Lung microvascular endothelial cell (primary cell): ENCODE measurements at places on chromosomes 4 and X.
A peak's percentile ranks its signal among the peaks of the same experiment; 100 is the strongest.

- DNase-seq = peak; percentile 44
These were observed 50.6 kb downstream of the JADE1 start for GRCh38 chr4:128859887-128860677.

DNA sequence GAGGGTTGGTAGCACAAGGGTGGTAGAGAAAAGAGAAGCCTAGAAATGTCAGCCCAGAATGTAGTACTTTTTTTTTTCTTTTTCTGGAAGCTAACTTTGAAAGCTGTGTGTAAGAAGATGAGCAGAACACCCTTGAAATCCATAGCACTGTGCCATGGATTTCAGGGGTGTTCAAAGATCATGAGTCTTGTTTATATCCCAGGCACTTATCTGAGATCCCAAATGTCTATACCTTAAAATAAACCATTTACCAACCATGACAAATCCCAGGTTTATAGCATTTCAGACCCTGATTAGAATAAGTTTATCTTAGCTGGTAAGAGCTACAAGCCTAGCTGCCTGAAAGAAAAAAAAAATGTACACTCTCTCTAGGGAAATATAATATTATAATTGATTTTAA is 389.9 kb upstream of the ANXA10 start:
- DNase-seq = no peak

GRCh38 chrX:9676306-9676705 is 89.3 kb downstream of the GPR143 start:
- DNase-seq = no peak

DNA sequence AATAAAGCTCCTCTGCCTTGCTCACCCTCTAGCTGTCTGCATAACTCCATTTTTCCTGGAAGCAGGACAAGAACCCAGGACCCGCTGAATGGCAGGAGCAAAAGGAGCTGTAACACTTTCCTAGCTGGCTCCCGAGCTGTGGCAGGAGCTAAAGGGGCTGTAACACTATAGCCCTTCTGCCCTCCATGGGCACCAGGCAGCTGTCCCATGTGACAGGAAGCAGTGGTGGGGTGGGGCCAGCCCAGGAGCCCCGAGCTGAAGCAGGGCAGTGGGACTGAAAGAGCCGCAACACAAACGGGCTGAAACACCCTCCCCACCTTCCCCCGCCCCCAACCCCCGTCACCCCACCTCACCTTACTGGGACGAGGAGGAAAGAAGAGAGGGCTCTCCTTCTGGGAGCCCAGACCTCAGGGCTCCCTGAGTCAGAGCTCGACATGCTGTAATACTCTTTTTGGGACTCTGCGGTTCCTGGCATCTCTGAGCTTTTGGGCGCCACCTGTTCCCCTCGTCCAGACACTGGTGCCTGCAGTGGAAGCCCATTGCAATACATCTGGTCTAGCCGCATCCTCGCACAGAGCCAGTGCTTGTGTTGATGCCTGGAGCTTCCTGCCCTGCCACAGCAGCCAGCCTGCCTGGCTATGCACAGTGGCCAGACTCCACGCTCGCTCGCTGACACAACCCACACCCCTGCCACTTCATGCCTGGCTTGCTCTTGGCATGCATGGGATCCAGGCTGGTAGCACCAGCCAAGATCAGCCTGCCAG is 39.4 kb downstream of the PPM1K start:
- no peak for DNase-seq

- DNase-seq = no peak
These were observed 141.4 kb downstream of the GRID2 start for GRCh38 chr4:92445127-92445526.

DNA sequence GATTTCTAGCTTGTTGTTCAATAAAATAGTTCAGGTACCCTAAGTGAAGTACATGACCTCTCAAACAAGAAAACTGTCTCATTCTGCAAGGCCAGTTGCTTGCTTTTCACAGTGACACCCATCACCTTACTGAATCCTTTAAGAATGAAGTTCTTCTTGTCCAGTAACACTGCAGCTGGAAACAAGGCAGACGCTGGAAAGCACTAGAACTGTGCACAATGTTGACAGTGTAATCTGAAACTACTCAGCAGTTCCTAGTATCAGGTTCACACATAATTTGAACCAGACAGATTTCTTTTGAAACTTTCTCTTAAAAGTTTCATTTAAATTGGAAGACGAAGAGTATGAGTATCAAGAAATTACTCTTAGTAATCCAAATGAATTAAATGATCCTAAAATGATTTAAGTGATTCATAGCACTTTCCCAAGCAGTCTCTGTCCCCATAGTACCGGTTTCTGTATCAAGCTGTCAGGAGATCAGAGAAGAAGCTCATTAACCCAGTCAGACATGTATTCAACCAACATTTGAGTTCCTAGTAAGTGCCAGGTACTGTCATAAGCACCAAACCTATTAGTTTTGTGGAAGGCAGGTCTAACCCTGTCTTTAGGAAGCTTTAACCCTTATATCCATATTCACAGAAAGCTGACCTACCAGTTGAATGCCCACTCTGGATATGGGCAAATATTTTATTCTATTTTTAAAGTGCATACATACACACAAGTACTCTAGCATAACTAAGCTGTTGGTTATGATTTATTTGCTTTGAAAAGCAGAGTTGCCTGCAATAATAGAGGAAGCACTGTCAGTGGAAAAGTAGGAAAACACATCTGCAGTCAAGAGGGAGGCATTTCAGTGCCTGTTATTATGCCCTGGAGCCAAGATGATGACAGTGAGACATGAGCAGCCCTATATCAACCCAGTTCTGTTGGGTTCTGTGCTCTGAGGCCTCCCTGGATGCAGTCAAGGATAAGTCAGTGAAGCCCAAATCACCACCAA is 63.6 kb downstream of the PALLD start:
- DNase-seq = no peak

DNA sequence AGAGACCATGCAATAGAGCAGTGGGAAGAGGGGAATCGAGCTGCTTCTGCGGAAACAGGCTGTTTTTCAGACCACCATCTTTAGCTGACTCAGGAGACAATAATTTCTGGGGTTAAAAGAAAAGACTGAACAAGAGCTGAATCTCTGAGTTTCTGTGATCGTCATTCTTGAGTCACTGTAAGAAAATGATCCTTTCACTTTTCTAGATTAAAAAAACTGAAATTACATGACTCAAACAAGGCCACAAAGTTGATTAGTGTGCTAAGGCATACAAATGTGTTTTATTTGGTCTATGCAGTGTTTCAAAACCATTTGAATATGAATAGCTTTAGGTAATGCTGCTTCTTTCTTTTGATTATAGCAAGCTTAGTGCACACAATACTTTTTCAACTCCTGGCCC is 194.4 kb upstream of the RPL34 start:
- no peak for DNase-seq

DNA sequence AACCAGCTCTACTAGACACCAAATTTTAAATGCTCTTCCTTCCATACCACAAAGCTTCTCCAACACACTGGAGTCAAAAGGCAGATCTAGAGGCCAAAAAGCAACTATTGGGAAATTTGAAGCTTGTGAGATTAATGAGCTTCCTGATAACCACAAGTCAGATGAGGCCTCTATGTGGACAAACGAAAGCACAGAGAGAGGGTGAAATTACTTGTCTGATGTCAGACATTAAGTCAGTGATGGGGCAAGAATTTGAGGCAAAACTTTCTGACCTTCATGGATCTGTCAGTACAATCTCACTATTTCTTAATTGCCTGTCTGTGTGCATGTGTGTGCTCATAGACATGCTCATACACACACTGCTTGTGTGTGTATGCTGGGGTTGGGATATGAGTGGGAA is 103.6 kb downstream of the GUCY2F start:
- no peak for DNase-seq

GRCh38 chrX:43239356-43239755 is 416.7 kb upstream of the MAOA start:
- DNase-seq = no peak

DNA sequence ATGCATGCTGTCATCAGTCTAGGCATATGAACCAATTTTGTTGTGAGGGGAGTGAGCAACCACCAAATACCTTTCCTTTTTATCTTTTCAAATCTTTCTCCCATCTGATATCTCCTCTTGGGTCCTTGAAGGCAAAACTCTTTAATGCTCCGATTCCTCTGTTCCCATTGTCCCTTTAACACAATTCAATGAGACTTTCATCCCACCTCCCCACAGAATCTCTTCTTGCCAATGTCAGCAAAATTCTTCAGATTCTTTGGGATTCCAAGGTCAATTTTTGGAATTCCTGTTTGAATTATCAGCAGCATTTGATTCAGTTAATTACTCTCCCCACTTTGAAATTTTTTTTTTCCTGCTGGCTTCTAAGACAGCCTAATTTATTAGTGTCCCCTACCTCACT is 232.7 kb downstream of the COX7B2 start:
- DNase-seq = no peak

- no peak for DNase-seq
These were observed 47.2 kb upstream of the GK2 start for GRCh38 chr4:79455216-79455615.

- DNase-seq = no peak
These were observed 48.2 kb upstream of the PPP2R3B start for GRCh38 chrX:434946-435345.

- DNase-seq = no peak
These were observed 1.9 kb downstream of the GRPEL1 start for GRCh38 chr4:7066006-7066405.

DNA sequence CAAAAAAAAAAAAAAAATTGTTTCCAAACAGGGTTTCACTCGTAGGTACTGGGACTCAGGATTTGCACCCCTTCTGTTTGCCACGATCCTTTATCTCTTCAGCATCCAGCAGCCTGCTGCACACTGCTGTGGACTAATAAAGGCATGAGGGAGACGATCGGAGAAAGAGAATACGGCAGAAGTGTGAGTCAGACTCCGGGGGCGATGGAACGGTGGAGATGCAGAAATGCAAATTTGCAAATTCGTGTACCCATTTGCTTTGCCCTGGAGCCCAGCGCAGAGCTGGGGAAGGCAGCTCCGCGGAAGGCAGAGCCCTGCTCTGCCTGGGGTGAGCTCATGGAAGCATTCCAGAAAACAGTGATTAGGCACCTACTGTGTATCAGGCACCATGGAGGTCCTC is 270.3 kb downstream of the ASMT start:
- DNase-seq = no peak

- no peak for DNase-seq
These were observed 3.6 kb upstream of the ASB11 start for GRCh38 chrX:15319075-15319474.

- no peak for DNase-seq
These were observed 669 bp upstream of the PPARGC1A start for GRCh38 chr4:23890369-23891063.

DNA sequence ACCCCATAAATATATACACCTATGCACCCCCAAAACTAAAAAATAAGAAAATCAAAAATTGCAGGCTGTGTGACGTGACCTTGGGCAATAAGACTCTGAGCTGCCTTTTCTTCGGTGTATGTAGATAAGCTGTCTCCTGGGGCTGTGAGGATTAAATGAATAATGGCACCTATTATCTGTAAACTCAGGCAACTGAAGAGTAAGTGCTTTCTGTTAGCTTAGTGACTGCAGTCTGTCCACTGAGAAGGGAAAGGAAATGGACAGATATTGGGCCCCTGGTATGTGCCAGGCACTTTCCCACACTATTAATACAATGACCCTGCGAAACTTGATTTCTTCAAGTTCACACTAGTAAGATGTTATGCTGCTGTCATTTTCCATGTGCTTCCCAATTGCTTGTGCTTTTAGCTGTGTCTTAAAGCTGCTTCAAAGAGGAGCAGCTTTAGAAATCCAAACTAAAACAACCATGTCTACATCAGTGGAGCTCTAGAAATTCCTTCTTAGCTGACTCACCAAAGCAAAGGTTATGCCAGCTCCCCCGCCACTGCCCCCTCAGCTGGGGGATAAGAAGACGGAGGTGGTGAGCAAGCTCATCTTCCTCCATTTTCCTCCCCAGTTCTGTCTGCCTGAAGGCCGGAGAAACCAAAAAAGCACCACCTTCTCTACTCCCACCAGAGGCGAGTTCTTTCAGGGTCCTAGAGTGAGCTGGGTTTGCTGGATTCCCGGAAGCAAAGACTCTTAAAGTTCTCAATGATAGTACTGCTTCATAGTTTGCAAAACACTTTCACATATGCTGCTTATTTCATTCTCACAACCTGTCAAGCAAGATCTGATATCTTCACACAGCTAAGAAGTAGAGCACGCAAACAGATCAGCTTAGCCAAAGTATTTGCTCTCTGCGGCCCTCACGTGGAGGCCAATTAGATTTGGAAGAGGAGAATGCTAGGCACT is 8.8 kb upstream of the DGAT2L6 start:
- DNase-seq = no peak

GRCh38 chrX:1020634-1021166 is 191.7 kb downstream of the CRLF2 start:
- DNase-seq = no peak

GRCh38 chrX:28472926-28473325 is 114.3 kb upstream of the IL1RAPL1 start:
- DNase-seq = no peak

DNA sequence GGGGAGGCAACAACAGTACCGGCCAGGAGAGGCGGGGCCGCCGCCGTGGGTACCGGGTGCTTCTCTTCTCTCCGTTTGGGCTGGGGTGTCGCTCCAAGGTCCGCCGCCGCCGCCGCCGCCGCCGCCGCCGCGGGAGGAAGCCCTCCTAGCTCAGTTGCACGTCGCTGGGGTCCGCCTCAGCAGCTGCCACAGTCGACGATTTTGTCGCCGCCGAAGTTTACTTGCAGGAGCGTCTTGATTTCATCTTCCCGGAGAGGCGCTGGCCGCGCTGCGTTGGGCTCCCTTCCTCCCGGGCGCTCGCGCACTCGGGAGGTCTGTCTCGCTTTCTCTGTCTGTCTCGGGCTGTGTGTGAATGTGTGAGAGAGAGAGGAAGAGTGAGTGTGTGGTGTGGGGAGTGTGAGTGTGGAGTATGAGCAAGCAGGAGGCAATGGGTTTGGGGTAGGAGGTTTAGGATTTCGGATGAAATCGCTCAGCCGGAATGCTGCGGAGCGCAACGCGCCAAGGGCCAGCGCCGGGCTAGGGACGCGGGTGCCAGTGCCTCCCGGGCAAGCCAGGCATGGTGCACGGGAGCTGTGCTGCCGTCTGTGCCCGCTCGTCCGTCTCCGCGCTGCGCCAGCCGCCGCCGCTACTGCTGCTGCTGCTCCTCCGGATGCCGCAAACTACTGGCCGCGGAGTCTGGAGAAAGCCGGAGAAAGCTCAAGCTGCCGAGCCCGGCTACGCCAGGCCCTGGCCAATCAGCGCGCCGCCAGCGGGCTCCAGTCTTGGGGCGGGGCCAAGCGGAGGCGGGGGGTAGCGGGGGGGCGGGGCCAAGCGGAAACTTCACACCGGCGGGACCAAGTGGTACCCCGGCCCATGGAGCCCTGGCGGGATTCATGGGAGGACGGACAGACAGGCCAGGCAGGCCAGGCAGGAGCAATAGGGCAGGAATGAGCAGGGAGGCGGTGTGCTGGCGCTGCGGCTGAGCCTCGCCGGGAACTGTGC is at the start of gene PCDH19:
TSS of gene PCDH19 (minus strand) at position 664 of the 981 bp plus-strand sequence. CDS start 1,676 bp downstream, outside the sequence.
- DNase-seq = peak; percentile 66

GRCh38 chr4:73869130-73870055 is at the start of gene CXCL1:
Gene CXCL1 (plus strand): TSS chr4:73869393. CDS start chr4:73869471, 78 bp downstream.
- DNase-seq = peak; percentile 83
